ENCODE measurements at places on chromosomes 4 and X.

GRCh38 chrX:63128509-63128908 lies 222.6 kb downstream of the SPIN4 start:
- DNase-seq: no peak

- DNase-seq: no peak
Observed at GRCh38 chr4:48336146-48336870, 5.0 kb upstream of the SLAIN2 start.

GRCh38 chr4:7850489-7850888 lies 89.2 kb downstream of the AFAP1 start:
- DNase-seq: no peak

DNA sequence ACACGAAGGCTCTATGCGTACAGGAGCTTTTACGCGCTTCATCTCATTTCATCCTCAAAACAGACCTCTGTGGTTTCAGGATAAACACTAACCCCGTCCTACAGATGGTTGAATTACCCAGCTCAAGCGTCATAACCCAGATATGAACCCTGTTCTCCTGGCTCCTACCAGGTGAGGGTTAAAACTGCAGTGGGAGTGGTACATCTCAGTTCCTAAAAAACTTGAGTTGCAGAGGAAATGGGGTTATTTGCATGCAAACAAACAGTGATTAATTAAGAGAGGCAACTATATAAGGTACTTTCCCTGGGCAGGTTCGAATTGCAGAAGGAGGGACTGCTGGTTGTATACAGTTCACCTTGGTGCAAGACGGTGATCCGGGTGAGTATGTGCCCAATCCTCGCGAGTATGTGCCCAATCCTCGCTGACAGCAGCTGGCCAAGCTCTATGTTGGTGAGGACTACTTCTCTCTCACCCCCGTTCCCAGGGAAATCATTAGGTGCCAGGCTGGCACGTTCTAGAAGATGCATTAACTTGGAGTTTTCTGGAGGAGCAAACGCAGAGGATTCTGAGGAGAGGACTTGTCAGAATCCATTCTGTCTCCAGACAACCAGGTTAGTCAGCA lies 72.6 kb downstream of the FHDC1 start:
- no peak for DNase-seq

- DNase-seq: no peak
Observed at GRCh38 chrX:131828482-131828881, 194.6 kb upstream of the STK26 start.

DNA sequence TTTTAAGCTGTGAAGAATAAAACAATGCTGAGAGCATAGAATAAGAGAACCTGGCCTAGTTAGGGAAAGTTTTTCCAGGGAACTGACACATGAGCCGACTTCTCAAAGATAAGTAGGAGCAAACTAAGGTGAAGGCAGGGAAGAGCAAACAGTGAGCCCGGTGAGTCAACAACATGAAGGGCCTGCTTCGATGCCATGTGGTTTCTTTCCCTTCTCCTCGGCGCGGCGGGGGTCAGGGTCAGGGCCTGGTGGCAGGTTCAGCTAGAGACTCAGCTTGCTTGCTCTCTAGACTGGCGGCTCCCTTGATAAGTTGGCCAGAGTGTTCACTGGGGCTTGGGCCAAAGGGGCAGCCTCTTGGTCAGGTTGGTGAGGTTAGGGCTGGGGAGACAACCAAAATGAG lies 81.1 kb downstream of the DLG3 start:
- DNase-seq: no peak

GRCh38 chrX:129577877-129578276 lies 37.8 kb downstream of the OCRL start:
- no peak for DNase-seq

DNA sequence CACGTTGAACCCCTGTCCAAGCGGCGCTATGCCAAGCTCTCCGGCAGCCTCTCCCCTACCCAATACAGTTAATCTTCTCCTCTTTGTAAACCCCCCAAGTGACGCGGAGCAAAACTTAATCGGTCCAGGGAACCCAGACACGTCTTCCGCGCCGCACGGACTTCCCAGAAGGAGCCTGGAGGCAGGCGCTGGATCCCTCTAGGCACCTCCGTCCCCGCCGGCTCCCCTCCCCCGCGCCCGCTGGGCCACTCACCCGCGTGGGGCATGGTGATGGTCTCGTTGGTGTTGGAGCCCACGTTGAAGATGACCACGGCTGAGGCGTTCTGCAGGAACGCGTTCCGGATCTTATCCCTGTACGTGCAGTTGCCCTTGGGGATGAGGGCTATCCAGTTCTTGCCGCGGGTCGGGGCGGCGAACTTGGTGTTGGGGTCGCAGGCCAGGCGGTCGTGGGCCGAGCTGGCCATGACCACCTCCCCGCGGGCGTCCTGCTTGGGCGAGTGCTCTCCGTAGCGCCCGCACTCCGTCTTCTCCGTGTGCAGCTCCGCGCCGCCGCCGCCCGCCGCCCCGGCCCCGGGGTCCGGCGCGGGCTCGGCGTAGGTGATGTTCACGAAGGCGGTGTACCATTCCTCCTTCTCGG lies 1.1 kb downstream of the RNF150 start:
- peak; percentile 81 for DNase-seq

DNA sequence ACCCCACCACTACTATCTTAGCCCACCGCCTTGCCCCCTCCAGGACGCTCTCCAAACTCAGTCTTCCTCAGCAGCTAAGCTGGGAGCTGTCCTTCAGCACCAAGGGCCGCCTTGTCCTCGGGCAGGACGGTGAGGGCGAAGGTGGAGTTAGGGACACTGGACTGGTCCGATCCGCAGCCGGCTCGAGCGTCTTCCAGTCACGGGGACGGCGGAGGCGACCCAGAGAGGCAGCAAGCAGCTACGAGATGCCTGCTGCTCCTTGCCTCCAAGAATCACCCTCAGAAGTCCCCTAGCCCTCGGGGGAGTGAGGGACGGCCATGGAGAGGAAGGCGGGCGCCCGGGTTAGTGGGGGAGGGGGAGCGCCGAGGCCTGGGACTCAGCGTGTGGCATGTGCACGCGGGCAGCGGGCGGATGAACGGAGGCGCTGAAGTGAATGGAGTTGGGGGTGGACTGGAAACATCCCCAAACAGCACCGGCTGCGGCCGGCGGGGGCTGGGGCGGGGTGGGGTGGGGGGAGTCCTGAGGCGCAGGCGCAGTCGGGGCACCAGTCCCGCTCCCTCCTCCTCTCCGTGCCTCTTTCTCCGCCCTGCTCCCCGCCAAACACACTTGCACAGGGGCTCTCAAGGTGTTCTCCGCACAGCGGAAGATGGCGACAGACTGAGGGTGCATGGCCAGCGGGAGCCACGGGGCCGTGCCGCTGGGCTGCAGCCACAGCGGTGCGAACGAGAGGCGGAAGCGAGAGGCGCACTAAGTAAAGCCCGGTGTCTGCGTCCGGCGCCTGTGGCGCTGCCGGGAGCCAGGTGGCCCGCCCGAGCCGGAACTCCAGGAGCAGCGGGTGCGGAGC lies at the start of gene NALF2:
Gene NALF2, plus strand, starts transcription at position 545 of the 844 bp plus-strand sequence. CDS start 957 bp downstream, outside the sequence.
- DNase-seq: peak; percentile 84

GRCh38 chrX:38221391-38221929 lies 789 bp upstream of the SRPX start:
- no peak for DNase-seq

- no peak for DNase-seq
Observed at GRCh38 chr4:159235779-159236368, 133.0 kb downstream of the RAPGEF2 start.

DNA sequence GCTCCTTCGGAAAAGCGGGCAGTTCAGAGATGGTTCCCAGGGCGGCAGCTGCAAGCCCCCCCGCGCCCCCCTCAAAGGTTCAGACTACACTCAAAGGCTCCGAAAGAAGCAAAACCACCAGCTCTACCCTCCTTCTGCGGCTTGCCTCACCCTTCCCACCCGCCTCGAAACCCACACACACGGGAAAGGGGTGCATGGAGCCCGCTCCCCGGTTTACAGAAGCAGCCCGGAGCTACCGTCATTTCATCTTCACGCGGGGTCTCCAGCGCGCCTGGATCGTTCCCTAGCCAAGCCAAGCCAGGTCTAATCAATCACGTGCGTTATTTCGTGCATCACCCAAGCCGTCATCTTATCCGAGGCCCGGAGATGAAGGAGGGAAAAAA lies 1.2 kb downstream of the NLGN4X start:
- no peak for DNase-seq

DNA sequence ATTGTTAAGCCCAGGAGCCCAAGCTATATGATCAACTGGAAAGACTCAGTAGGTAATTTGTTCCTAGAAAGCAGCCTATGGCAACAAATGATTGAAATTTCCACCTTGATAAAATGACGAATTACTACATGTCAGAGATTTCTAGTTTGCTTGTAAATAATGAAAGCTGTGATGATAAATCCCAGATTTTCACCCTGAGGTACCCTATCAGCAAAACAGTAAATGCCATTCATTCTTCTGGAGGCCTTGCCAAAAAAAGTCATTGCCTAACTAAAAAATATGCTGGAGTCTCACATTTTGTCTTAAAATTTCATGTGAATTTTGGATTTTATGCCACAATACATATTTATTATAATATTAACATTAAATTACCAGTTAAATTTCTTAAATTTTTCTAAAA lies 71.3 kb downstream of the PPEF2 start:
- DNase-seq: no peak

DNA sequence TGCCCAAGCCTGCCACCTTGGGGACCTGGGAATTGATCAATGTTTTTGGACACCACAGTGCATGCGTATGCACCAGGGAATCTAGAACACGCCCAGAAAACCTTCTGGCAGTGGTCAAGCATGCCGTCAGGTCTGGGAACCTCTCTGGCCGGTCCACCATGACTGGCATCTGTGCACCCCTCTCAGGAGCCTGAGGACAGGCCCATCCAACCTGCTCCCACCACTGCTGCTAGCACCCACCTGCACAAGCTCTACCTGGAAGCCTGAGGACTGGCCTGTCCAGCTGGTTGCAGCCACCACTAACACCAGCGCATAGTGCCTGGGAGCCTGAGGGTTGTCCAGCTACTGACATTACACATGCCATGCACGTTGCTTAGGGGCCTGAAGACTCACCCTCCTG lies 162.1 kb upstream of the GALNTL6 start:
- DNase-seq: no peak

DNA sequence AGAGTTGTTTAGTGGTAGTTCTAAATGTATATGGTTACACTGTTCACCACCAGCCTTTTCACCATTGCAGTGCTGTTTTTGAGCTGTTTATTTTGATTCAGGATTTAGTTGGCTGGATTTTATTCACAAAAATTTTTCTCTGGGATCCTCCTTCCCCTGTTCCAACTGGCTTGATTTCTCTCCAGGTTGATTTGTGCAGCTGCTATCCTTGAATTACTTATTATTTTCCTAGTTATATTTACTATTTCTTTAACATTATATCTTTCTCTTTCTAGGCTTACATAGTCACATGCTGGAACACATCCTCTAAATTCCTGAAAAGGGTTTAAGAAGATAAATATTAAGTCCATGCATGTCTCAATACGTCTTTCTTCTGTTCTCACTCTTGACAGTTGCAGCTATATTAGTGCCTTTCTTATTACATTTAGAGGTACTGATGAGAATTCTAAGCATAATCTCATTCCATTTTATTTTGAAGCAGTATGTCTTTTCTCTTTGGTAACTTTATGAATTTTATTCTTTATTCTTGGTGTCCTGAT lies 82.2 kb downstream of the SUPT20HL2 start:
- DNase-seq: no peak

GRCh38 chr4:156322592-156322991 lies 368.9 kb upstream of the CTSO start:
- no peak for DNase-seq

DNA sequence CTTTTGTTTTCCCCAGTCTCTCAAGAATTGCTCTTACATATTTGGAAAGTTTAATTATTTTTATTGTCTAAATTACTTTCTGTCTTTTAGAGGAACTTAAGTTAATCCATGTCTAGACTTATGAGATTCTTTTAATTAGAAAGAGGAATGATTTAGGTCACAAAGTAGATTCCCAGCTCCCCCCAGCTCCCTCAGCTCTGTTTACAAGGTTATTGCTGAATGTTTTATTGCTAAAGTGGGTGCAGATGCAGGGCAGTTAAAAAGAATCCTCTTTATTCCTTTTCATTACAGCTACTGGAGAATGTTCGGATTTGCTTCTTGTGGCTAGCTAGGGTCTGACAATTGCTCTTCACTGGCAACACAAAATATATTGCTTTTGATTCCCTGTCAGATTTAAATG lies 33.7 kb upstream of the CCKAR start:
- no peak for DNase-seq

DNA sequence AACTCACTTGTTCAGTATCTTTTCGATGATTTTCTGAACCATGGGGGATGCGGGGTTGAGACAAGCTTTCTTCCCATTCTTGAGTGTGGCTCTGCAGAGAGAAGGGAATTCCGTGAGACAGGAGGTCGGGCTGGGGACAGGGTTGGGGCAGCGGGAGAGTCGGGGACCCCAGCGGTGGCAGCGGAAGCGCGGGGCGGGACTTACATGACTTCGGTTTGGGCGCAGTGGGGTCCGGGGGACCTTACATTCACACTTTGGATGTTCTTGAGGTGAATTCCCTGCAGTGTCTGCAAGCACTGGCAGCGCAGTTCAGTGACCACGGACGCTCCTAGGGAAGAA lies 434 bp downstream of the CXCL3 start:
- peak; percentile 72 for DNase-seq

- DNase-seq: no peak
Observed at GRCh38 chr4:178233906-178234305, 791.7 kb upstream of the AGA start.

DNA sequence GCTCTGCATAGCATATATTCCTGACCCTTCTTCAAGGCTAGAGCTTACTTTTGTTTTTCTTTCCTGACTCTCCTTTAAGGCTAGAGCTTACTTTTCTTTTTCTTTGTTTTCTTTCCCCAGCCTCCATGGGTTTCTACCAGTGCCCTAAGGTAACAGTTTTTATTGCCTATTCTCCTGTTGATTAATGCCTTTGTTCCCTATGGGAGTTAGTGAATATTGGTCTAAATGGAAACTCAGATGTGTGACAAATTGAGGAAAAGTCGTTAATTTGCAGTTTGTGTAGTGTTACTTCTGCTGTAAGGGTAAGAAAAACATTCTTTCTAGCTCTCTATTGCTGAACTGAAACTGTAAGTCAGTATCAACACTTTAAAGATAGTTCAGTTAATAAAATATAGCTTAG lies 358.7 kb downstream of the IL15 start:
- DNase-seq: no peak

- no peak for DNase-seq
Observed at GRCh38 chrX:68511255-68511654, 12.4 kb downstream of the YIPF6 start.

GRCh38 chr4:11548597-11549082 lies 119.9 kb upstream of the HS3ST1 start:
- DNase-seq: no peak

DNA sequence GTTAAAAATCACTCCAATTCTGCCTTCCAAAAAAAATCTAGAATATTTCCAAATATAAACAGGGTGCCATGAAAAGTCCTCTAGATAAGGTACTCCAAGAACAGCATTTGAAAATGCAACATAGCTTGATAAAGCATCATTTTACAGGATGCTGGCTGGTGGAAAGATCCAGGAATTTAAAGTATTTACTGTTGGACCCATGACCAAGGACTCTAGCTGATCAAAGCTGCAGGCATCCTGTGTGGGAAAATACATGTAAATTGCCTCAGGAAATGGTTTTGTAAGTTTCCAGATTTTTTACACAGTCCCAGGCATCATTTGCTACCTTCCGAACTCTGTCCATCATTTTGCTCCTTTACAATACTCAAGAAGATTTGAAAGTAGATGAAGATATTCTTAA lies 164.4 kb downstream of the GRIA3 start:
- DNase-seq: no peak

GRCh38 chr4:23166919-23167318 lies 474.2 kb downstream of the GBA3 start:
- DNase-seq: no peak
